ENCODE measurements at places on chromosomes 11 and 22.

DNA sequence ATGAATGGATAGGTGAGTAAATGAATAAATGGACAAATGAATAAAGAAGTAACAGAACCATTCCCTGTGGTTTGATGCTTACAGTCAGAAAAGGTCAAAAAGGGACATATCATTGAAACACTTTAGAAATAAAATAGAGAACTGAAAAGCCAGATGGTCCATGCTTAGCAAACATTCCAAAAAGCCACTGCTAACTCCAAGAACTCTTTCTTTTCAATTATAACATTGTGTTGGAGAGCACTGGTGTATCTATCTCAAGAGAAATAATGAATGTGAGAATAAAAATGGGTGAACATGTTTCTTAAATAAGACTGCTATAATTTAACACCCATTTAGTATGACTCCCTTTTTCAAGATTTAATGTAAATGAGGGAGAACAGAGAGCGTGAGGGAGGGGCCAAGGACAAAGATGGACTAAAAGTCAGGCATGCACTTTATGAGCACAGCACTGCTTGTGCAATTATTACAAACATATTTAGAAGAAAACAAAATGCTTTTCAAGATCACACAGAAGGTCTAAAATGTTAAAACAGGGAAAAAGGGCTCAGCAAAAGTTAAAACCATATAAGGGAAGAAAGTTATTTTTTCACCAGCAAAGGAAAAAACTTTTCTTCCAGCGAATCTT is 224.3 kb upstream of the PITPNB start:
- no peak for DNase-seq

DNA sequence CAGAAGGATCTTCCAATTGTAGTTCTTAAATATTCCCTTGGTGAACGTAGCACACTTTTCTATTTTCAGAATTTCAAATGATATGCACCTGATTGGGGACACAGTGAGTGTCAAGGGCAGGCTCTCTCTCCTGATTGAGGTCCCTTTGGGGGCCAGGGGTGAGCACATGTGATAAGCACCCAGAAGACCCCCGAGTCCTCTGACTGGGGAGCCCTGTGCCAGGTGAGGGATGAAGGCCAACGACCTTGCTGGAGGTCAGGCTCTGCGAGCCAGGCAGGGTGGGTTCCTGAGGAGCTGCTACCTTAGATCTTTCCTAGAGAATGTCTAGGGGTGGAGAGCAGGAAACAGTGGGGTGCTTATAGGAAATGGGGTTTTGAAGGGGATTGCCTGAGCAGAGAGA is 1253.9 kb downstream of the BRD1 start:
- no peak for DNase-seq

DNA sequence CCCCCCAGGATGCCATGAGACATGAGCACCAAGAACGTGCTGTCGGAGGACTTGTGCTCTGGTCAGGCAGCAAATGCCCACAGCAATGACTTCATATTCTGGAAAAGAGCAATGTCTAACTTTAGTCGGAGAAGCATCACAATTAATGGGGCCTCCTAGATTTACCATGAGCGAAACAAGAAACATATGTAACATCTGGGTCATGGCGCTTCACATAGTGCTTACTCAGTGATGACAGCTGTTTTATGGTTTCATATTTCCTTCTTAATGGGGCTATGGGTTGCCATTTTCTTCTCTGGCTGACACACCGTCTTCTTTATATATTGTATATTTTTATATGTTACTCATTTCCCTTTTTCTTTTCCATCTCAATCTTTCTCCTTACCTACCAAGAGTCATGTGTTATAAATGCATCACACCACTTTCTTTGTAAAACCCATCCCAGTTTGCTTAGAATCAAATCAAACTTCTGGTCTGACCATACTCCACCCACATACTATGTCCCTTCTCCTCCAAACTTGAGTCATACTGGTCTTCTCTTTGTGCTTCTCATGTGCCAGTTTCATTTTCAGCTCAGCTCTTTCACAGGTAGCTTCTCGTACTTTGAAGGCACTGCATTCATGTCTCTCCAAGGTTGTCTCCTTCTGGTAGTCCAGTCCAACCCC is 9.4 kb upstream of the CASP12 start:
- DNase-seq: no peak

DNA sequence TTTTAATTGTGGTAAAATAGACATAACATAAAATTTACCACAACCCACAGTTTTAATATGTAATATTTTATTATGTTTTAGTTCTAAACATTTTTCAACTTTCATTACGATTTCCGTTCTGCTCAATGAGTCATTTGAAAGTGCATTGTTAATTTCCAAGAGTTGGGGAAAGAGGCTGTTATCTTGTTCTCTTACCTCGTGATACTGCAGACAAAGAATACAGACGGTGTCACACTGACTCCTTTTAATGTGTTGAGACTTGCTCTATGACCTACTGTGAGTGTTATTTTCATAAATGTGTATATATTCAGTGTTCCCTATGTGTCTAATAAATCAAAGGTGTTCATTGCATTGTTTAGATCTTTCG is 10.8 kb upstream of the RAC2 start:
- no peak for DNase-seq

DNA sequence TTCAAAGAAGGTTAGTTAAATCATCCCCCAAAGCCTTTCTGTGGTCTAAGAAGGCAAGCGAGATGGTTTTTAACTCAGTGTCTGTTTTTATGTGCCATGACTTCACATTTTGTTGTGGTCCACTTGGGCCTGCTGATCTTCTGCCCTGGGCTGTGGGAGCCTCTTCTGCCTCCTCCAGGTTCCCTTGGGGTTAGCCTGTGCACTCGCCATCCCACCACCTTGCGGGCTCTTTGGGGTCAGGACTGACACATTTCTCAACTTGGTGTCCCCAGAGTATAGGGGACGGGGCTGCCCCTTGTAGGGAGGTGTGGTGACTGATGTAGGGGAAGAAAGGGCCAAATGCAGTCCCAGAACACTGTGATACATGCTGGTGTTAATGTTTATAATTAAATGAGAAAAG is 207.0 kb downstream of the TBC1D22A start:
- no peak for DNase-seq

- DNase-seq: no peak
These were observed 93.6 kb downstream of the SYN3 start for GRCh38 chr22:32964411-32965057.

DNA sequence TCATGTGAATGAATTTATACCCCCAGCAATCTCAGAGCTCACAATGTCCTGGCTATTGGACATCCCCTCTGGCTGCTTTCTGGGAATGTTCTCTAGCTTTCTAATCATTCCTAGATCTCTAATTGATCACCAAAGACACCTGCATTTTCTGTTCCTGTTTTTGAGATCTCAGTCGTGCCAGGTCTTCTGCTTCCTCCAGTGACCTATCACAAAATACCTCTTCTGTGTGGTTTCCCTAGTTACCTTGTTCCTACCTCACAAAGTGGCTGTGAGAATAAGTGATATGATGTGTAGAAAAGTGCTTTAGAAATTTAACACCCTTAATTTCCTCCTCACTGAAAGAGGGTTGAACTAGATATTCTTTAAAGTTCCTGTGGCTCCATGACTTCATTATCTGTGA is 92.2 kb downstream of the LUZP2 start:
- DNase-seq: no peak

GRCh38 chr11:132831272-132831671 is 701.0 kb downstream of the OPCML start:
- DNase-seq: no peak

DNA sequence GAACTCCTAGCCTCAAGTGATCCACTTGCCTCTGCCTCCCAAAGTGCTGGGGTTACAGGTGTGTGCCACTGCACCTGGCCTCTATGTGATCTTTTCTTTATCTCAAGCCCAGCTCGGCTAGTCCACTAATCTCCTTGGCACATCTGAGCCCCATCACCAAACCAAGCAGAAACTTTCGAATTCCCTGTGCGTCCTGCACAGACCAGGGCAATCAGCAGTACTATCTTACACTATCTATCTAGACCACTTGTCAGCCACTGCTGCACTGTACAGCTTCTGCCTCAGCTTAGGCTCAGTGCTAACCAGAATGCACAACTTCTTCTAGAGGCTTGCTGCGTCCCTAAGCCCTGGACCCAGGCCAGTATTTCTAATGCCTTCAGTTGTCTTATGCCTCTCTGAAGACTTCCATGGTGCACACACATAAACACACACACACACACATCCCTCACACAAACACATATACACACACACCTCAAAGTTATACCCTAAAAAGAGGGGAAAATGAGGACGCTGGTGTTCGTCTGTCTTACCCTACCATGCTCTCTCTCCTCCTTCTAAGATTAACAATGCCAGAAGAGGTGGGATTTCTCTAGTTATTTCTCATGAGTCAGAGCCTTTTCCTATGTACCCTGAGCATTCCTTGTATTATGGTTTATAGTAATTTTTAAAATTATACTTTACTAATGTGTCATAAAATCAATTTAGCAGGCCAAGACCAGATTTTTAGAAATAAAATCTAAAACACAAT is 59.3 kb upstream of the FAM181B start:
- no peak for DNase-seq

- no peak for DNase-seq
These were observed 26.8 kb upstream of the WT1 start for GRCh38 chr11:32462011-32462690.
